Hypothalamus (tissue), 51 donors: ENCODE measurements at places on chromosomes 5 and 9.

DNA sequence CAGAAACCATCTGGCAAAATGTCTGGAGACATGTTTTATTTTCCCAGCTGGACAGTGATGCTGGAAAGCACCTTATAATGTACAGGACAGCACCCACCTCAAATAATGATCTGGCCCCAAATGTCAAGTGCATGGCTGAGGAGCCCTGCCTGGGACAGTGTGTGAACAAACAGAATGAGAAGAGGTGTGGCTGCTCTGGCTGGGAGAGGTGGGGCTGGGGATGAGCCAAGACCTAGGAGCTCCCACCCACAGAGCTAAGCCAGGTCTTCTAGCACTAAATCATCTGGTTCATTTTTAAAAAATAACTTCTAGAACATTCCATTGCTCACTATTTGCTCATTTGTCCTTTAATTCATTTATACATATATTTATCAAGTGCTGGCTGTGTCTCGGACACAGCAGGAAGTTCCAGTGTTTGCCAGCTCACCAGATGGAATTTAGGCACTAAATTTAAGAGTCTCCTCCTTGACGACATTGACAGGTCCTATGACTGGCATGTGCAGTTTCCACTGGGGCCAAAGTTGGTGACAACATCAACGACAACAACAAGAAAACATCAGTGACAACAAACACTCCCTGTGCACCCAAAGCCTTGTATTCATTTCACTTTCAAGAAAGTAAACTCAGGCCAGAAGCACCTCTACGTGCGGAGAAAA lies 59.1 kb downstream of the GTF3C4 start:
- no peak for DNase-seq

- no peak for DNase-seq
These were observed 259.4 kb downstream of the TLR4 start for GRCh38 chr9:117963493-117964090.

- DNase-seq, result no peak
These were observed 23.4 kb downstream of the IL33 start for GRCh38 chr9:6239048-6239461.

- no peak for DNase-seq
These were observed 24.4 kb downstream of the RNF145 start for GRCh38 chr5:159184858-159185381.

DNA sequence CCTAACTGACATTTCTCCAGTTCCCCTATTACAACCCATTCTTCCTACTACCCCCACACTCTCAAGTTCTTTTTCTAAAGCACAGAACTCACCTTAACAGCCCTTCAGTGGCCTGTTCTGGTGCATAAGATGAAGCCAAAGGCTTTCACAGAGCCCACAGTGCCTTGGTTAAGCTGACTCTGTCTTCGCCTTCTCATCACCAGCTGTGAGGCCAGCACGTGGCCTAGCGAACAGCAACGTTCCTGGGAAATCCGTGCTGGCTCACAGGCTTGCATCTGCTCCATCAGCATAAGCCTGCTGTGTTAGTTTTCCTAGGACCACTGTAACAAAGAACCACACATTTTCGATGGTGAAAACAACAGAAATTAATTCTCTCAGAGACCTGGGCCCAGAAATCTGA lies 67.9 kb upstream of the LPAR1 start:
- no peak for DNase-seq

- no peak for DNase-seq
These were observed 57.0 kb downstream of the WNK2 start for GRCh38 chr9:93240891-93241334.

DNA sequence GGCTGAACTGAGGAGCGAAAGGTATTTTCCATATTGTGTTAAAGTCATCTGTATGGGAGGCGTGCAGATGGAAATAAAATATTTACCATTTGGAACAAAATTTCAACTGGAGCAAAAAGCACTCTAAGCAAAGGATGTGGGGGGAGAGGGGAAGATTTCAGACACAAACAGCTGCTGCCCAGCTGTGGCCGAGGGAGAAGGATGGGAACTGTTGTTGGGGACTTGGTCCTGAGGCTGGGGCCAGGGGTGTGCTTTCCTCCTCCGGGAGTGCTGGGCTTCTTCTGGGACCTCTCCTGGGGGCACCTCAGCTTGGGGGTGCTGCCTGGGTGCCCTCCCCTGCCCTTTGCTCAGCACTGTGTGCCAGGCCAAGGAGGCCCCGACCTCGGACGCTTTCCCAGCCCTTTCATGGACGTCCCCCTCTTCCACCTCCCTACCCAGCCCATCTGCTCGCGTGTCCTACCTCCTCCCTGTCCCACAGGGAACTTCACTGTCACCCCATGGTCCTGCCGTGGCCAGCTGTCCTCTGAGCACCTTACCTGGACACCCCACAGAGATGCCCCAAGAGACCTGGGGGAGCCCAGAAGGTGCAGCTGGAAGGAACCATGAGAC lies 101.9 kb upstream of the COL5A1 start:
- DNase-seq, result no peak

DNA sequence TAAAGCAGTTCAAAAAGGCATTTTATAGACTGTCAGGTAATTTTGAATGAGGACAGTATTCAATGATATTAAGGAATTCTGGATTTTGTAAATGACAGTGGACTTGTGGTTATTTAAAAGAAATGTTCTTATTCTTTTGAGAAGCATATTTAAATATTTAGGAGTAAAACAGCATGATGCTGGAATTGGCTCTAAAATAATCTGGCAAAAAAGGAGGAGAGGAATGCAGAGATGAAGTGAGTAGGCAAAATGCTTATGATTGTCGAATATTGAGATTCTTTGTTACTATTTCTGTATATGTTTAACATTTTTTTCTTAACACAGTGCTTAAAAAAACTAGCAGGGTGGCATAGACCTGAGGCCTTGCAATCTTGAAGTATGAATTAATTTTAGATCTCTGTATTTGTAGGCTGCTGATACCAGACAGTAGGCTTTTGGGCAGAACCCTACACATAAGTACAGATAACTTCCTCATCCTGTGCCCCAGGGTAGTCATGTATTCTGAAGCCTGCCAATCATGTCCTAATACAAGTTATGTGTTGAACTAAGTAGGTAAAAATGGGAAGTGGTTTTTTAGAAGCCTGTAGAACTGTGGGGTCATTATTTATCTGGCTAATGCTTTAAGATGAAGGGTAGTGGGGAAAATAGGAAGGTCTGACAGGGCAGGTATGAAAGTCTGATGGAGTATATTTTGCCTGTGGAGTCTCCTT lies 9.4 kb downstream of the CD180 start:
- no peak for DNase-seq
